ENCODE measurements at places on chromosomes 7 and 10. TPM values are rescaled to one million over a fixed set of nuclear protein-coding genes. Genes with fewer than 3 reads are reported as not detected.

OPN4 gene
- 0.10 TPM for polyA plus RNA-seq

TSPAN33 gene
- 2.8 TPM for polyA plus RNA-seq

FGFBP3 gene
- 0.66 TPM for polyA plus RNA-seq

COL17A1 gene
- 0.15 TPM for polyA plus RNA-seq

OR2A7 gene
- polyA plus RNA-seq = 0.13 TPM

MYL7 gene
- polyA plus RNA-seq = 1,475 TPM

CYP2C19 gene
- polyA plus RNA-seq = not detected

TMEM178B gene
- 1.2 TPM for polyA plus RNA-seq

ANKRD1 gene
- 2,052 TPM for polyA plus RNA-seq

SFRP4 gene
- 0.22 TPM for polyA plus RNA-seq

PODXL gene
- 41.3 TPM for polyA plus RNA-seq

TAS2R4 gene
- 0.59 TPM for polyA plus RNA-seq

GBX1 gene
- polyA plus RNA-seq = 0.04 TPM

MYH16 gene
- not detected for polyA plus RNA-seq

OPALIN gene
- not detected for polyA plus RNA-seq

CNPY1 gene
- not detected for polyA plus RNA-seq

Data from heart right ventricle (tissue), 16 donors.